ENCODE measurements at places on chromosomes 12 and 14.

DNA sequence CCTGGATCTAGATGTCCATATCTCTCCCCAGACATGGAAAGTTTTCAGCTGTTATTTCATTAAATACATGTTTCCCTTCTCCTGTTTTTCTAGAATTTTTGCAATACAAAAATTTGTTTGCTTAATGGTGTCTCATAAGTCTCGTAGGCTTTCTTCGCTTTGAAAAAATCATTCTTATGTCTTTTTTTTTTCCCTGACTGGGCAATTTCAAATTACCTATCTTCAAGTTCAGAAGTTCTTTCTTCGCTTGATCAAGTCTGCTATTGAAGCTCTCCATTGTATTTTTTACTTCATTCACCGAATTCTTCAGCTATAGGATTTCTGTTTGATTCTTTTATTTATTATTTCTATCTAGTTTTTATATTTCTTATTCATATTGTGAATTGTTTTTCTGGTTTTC, 130.2 kb upstream of the WSCD2 start:
- no peak for DNase-seq

GRCh38 chr12:48788854-48789775, at the start of gene ADCY6:
TSS of gene ADCY6 (minus strand) at chr12:48789089. CDS start at chr12:48783434, 5,655 bp downstream.
- peak; percentile 94 for DNase-seq

GRCh38 chr14:96221841-96222240, 17.2 kb downstream of the BDKRB2 start:
- no peak for DNase-seq

GRCh38 chr12:99257672-99258071, 389.9 kb upstream of the GARIN6 start:
- no peak for DNase-seq

DNA sequence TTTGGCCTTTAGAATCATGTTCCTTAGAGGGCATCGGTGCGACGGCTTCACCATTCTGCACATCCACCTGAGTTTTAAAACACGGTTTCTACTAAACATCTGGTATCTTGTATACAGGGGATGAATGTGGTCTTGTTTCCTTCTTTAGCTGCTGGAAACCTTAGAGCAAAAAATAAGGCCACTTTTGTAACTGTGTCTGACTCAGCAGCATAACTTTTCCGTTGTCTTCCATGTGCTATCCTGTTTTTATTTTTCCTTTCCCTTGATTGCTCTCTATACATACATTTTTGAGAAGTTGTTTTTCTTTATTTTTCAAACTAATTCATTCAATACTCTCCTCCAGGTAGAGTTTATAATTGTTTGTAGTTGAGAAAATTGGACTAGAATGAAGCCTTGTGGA, 108.8 kb upstream of the PCED1B start:
- DNase-seq = no peak

- DNase-seq = peak; percentile 77
These were observed 29.9 kb downstream of the PXN start for GRCh38 chr12:120235369-120236323.

DNA sequence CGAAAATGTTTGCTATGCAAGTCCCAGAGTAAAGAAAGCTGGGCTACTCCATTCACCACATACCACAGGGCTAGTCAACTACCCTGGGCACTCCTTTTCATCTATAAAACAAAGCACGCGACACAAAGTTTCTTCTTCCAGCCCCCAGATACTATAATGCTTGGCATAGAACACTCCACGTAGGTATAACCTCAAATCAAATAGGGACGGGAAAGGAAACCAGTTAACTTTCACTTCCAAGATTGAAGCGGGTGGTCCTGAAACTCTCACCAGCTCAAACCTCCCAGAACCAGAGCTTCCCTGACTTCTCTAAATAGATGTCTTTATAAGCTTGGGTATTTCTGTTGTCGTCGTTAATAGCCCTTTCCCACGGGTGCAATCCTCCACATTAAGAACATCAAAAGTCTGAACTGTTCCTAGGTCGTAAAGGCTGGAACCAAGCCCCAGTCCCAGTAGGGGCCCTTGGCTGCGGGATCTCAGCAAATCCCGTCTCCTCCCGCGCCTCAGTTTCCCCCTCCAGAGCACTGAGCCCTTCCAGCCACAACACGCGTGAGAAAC, 647 bp downstream of the LGMN start:
- peak; percentile 35 for DNase-seq

DNA sequence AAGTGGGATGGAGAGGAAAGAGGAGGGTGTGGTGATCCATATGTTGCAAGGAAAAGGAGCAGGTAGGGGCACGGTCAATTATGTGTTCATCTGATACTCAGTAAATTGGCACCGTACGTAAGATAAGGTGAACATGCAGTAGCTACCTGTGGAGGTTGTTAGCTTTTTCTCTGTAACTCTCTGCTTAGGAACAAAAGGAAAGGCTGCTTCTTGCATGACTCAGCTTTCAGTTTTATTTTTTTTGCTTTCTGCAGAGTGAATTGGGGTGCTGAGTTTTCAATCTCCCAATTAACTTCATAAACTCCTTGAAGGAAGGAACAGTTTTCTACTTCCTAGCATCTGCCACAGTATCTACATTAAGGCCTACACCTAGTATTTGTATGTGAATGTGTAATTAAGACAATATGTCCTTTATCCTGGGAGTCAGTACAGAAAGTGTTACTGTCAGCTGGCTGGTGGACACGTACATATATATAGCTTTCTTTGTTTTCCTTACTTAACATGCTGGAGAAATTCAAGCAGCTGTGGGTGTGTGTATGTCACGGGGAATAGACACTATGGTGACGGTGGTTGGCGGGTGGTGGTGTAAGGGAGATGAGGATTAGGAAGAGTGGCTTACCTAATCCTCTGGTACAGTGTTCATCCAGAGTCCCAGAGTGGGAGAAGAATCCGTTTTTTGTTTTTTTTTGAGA, 40.1 kb upstream of the WNK1 start:
- DNase-seq = no peak

- DNase-seq = peak; percentile 82
These were observed 862 bp upstream of the HOTAIR start for GRCh38 chr12:53975479-53976152.

GRCh38 chr12:6626654-6627283, 9.0 kb downstream of the LPAR5 start:
- DNase-seq = no peak

GRCh38 chr14:23514644-23514957, 37.0 kb downstream of the ZFHX2 start:
- DNase-seq = no peak

DNA sequence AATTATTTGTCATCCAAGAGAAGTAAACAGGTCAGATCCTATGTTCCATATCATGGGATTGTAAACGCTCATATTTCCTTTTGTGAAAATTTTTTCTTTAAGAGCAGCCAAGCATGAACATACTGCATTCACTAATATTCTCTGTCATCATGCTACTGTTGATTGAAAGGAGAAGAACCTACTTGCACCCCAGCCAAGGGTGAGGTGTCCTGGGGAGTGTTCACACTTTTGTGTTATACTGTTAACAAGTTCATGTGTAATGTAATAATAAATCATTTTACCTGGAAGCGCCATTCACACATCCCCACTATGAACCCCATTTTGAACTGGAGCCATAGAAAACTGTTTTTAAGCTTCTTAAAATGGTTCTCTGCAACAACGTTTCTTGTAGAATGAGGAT, 53.6 kb downstream of the HMGA2 start:
- no peak for DNase-seq

DNA sequence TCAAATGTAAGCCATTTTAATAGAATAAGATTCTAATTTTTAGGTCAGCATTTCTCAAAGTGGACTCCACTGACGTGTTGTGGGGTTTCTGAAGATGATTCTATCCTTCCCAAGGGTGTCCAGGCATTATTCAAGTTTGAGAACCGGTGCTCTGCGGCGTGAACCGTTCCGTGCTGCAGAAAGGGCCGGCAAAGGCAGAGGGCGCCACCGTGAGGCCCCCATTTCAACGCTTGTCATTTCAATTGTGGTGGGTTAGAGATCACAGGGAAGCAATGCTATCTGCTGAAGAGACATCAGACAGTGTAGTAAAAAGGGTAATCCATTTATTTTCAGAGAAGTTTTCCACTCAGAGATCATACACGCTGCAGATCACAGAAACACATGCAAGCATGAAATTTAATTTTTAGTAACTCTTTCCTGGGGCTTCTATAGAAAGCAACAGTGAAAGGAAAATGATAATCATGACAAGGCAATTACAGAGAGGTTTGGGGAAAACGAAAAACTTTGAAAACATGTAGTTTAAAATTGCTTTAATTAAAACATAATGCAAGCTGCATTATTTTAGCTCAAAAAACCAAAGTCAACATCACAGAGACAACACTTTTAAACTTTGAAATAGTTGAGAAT, 201.7 kb downstream of the EXOC5 start:
- DNase-seq = peak; percentile 83

- DNase-seq = peak; percentile 73
These were observed 476.9 kb downstream of the LRIG3 start for GRCh38 chr12:58443273-58443980.

DNA sequence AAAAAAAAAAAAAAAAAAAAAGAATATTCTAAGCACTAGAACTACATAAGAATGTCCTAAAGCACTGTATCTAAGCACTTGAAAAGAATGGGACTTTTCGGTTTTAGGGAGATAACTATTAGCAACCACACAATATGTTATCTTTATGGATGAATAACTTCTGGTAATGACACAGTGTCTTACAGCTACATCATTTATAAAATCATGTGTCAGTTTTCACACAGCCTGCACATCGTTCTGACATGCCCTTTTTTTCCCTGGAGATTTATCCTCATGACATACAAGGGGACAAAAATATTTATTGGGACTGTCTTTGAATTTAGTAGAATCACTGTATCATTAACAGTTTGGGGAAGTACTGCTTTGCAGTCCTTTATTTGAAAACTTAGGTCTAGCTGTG, 17.3 kb downstream of the TMEM19 start:
- no peak for DNase-seq
